Fibroblast of skin of left quadriceps (primary cell): ENCODE measurements at places on chromosomes 2 and 18.
A peak's percentile ranks its signal among the peaks of the same experiment; 100 is the strongest.

DNA sequence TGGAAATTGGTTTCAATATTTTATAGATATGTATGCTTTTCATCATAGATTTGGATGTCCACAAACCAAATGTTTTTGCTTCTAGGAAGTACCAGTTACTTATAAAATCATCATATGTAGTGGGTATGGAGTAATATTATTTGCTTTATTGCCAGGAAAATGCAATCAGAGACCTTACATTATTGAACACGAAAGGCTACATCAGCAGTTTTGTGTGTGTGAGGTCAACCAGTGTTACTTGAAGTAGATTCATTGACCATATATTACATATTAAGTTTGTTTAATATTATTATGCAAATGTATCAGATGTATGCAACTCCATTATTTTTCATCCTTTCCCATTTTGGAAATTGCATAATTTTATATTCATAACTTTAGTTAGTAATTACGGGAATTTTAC lies 219.1 kb upstream of the MMADHC start:
- no peak for DNase-seq

- DNase-seq = peak; percentile 18
These were observed 656.4 kb downstream of the MBD2 start for GRCh38 chr18:53567929-53568574.

GRCh38 chr2:181378491-181378890 lies 78.7 kb upstream of the ITGA4 start:
- no peak for DNase-seq

DNA sequence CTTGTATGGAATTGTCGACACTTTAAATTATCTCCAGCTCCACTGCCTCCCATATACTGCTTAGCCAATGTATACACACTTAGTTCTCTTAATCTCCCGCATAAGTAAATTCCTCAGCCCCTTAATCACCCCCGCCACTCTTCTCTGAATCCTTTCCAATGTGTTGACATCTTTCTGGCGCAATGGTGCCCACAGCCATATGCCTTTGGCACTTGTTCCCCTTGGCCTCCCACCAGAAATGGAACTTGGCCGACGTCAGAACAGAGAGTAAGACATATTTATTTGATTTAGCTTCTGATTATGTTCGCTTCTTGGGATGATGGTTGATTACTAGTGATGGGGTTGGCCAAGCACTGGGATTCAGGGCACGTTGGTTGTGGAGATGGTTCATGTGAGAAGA lies 1089.3 kb upstream of the CELF4 start:
- DNase-seq = no peak

GRCh38 chr2:108627911-108628567 lies 91.2 kb upstream of the RANBP2 start:
- DNase-seq = no peak

DNA sequence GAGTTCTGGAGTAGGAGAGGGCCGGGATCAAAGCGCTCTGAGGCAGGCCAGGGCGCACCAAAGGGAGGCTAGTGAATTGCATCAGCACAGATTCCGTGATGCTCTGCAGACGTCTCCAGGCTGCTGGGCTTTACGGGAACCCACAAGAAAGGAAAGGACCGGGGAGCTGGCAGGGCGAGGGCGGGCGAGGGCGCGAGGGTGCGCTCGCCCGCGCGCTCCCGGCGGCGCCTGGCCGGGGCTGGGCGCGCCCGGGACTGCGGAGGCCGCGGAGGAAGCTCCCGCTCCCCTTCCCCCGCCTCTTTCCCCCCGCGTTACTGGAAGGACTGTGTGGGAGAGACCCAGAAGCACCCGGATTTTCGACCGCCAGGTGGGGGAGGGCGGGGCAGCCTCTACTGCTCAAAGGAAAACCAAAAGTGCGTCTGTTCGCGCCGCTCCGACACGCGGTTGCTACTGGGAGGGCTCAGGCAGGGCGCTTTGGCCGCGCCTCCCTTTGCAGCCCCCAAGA lies 2.4 kb upstream of the FOSL2 start:
- peak; percentile 89 for DNase-seq

DNA sequence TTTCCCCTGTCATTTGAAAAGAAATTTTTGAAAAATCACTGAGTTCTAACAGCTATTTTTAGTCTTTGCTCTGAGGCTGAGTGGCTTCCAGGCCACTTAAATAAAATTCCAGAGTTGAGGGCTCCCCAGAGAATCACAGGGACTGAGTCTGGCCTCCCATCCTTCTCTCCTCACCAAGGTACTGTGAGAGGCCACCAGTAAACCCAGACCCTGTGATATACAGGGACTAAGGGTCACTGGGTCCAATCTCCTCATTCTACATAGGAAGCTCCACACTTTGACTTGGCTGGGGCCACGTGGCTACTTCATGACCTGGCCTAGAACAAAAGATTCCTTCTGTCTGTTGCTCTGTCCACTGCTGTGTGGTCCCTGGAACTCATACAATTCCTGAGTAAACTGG lies 123.2 kb upstream of the CDCA7 start:
- no peak for DNase-seq

- DNase-seq = no peak
These were observed 96.7 kb upstream of the SLC39A10 start for GRCh38 chr2:195560209-195560895.

- no peak for DNase-seq
These were observed 81.8 kb upstream of the AGAP1 start for GRCh38 chr2:235411905-235412485.

DNA sequence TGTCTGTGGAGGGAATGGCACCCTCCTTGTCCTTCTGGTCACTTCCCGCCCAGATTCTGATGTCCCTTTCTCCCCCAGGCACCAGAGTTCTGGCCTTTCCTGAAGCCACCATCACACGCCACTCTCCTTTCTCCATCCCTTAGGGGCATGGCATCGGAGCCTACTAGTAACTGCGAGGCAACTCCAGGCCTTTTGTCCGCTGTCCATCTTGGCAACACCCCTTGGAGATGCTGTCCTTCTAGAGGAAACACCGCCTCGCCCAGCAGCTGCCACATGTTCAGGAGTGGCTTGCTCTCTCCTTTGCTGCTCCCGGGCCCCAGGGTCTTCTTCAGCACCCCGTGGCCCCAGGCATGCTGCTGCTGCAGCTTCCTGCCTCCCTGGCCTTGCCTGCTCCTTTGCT lies 267.0 kb downstream of the SRBD1 start:
- DNase-seq = no peak

DNA sequence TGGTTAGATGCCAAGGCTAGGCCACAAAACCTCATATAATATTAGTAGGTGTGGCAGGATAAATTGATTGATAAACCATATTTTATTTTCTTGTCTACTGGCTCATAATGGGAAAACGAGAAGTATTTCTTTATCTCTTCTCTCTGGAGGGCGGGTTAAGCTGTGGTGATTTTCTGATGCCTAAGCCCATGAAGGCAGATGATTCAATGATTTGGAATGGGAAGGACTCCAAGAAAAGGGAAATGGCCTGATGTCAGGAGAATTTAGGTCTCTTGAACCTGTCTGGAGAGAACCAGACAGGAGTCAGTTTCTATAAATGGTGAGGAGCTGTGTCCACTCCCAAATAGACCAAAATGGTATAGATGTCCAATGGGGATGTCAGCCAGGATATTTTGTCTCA lies 18.7 kb upstream of the MAP4K3 start:
- no peak for DNase-seq

- no peak for DNase-seq
These were observed 759.4 kb downstream of the ADCYAP1 start for GRCh38 chr18:1663879-1664705.

- DNase-seq = peak; percentile 69
These were observed 66.7 kb upstream of the HAAO start for GRCh38 chr2:42859006-42859552.

- DNase-seq = no peak
These were observed 240.9 kb downstream of the RNF152 start for GRCh38 chr18:61651880-61652268.

DNA sequence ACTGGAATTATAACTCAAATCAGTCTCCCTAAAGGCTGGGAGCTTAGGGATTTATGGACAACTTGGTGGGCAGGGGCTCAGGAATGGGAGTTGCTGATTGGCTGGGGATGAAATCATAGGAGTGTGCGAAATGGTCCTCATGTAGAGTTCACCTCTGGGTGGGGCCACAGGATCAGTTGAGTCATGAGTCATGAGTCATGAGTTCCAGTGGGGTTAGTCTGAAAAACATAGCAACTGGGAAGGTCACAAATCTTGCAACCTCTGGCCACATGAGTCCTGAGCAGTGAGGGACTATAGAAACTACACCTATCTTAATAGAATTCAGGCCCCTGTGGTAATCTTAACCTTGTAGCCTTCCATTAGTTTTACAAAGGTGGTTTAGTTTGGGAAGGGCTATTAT lies 383.3 kb downstream of the RBM43 start:
- DNase-seq = no peak

GRCh38 chr2:190159453-190159852 lies 96.9 kb upstream of the MSTN start:
- peak; percentile 25 for DNase-seq

DNA sequence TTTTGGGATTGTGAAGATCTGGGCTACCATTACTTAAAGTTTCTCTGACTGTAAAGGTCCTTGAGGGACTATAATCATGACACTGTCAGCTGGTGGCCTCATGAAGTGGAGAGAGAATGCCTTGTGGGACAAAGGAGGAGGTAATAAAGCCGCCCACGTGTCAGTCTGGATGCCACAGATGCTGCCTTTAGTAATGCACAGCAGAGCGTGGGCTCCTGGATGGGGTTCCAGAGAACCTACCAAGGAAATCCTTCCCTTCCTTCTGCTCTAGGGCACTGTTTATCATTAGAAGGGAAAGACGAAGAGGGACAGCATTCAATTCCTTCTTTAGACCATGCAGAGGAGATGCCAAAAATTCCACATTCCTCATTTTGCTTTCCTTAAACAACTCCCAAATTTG lies 63.5 kb downstream of the COL5A2 start:
- no peak for DNase-seq

DNA sequence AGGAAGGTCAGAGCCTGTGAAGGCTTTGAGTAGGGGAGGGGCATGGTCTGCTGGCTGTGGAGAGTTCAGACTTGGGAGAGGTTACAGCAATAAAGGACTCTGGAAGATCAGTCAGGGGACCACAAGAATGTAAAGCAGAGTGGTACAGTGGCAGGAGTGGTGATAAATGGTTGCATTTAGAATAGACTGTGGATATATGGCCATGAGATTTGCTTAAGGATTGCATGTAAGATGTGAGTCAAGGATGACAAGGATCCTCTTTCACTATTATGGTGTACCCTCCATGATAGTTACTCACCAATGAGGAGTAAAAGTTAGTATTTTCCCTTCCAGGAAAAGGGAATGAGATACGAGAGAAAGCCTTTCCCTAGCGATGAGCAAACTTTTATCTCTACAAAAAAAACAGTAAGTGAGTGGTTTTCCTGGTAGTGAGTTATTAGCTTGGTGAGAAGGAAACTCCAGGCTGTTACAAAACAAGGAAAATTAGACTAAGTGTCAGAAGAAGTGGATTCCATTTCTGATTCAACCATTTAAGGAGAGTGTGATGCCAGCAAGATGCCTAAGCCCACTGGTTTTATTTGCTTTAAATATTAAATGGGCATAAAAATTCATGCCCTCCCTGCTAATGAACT lies 818.0 kb upstream of the ACVR2A start:
- DNase-seq = peak; percentile 68

- DNase-seq = peak; percentile 90
These were observed 186.3 kb downstream of the TCF4 start for GRCh38 chr18:55401638-55402191.

DNA sequence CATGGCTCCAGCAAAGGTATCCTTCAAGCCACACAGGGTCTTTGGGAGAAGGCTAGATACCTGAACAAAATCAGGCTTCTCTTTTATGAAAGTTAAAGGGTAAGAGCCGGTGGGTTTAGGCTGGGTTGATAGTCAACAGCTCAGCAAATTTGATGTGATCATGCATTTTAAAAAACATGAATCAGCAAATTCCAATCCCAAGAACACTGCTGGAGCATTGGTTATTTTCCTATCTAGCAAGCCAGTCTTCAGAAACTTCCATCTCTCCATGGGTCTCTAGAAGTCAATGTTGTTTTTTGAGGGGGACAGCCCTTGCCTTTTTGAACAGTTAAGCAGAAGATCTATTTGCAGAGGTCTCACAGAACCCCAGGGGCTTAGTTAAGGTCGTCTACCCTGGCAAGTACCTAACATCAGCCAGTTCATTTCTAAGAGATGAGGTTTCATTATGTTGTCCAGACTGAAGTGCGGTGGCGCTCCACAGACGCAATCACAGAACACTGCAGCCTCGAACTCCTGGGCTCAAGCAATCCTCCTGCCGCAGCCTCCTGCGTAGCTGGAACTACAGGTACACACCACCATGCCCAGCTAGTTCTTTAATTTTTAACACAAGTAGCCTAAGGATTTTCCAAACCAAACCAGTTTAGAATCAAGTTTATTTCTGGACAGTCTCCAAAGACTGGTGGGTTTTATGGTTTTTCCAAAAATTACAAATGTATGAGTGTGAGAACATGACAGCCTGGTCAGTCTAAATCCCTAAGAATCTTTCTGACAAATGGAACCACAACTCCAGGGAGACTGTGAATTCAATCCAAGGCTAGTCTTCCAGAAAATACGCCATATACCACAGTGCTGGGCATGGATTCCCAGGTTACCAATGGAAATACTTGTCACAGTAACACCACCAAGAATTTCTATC lies 4.1 kb upstream of the ZCCHC2 start:
- no peak for DNase-seq

- DNase-seq = no peak
These were observed 150.3 kb downstream of the SH3RF3 start for GRCh38 chr2:109279243-109279860.

DNA sequence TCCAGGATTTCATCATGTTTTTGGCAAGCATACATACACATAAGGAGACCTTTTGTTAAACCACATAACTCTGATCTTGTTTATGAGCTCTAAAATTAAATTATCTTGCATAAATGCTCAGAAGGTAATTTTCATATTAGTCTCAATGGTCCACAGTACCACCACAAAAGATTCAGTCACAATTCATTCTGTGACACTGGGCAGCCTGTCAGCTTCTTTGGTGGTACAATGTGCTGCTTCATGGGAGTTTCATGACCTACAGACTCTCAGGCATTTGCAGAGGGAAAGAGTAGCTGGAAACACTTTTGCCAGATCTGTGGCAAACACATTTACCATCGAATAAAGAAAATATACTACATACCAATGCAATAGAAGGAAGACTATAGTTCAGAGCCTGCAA lies 51.3 kb upstream of the ZNF397 start:
- DNase-seq = no peak

- peak; percentile 39 for DNase-seq
These were observed 156.7 kb downstream of the EVA1A start for GRCh38 chr2:75403991-75404428.

DNA sequence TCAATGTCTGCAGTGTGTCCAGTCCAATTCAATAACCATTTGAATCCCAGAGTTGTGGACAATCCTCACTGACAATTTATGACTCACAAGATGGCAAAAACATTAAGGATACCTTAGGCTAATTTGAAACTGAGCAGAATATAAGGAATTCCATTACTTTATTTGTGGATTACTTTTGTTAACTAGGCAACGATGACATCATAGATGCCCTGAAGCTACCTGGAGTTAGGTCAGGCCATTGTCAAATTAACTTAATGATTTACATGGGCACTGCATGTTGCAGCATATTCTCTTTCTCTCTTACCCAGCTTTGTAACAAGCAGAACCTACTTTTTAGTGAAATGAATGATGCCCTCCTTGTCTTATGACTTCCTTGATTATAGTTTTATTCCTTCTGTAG lies 100.0 kb upstream of the CDCA7 start:
- DNase-seq = no peak
